ENCODE measurements at places on chromosomes 1 and 21.

DNA sequence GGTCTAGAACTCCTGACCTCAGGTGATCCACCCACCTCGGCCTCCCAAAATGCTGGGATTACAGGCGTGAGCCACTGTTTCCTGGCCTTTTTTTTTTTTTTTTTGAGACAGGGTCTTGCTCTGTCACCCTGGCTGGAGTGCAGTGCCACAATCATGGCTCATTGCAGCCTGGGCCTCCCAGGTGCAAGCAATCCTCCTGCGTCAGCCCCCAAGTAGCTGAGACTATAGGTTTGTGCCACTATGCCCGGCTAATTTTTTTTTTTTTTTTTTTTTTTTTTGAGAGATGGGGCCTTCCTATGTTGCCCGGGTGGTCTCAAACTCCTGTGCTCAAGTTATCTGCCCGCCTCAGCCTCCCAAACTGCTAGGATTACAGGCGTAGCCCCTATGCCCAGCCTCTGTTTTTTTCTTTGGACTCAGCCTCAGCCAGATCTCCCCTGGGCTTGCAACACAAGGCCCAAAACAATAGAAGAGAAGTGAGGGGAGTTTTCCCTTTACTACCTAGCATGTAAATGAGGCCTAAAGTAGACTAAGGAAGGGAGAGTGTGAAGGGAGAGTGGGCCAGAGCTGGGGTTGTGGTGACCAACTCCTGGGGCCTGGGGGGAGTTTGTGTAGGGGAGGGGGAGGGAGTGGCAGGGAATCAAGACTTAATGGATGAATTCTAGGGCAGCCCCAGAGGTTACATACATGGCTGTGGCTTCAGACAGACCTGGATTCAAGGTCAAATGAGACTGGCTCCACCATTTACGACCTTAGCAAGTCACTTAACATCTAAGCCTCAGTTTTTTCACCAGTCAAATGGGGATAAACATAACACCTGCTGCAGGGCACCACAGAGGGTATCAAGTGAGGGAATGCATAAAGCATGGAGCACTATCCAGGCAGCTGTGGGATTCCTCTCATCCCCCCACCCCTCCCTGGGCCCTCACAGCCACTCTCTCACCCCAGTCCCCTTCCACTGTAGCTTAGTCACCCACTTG is 1.6 kb upstream of the CD52 start:
- DNase-seq = no peak

DNA sequence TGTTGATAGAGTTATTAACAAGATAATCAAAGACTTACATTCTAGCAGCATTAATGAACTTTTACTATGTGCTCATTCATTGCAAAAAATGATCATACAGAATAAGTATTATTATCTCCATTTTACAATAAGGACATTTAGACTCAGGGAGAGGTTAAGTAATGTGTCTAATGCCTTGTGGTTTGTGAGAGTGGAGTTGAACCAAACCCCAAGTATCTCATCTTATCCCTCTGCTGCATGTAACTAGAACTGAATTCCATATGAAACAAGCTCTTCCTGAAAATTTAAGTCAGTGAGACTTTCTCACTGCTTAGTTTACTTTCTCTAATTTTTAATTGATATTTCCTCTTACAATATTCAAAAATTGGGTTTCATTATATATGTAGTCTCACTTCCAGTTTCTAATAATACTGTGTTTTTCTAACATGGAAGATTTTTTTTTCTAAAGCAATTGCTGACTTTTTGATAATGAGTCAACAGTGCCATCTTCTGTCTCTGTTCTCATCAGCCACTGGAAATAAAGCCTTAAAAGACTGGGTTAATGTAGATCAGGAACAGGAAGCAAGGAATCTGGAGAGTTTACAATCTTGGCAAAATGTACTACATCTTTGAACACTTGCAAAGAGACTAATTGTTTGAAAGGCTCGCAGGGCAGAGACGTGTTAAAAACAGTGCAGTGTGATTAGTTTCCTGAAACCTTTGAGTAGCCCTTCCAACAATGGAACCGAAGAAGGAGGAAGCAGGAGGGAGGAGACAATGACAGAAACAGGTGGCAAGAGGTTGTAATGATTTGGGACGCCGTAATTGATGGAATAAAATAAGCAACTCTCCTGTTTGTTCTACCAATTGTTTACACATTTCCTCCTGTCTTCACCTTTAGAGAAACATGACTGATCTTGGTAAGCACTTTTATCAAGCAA is 567.6 kb downstream of the MRPL39 start:
- DNase-seq = no peak

GRCh38 chr1:94522304-94522703 is 19.3 kb downstream of the F3 start:
- DNase-seq = peak; percentile 43

DNA sequence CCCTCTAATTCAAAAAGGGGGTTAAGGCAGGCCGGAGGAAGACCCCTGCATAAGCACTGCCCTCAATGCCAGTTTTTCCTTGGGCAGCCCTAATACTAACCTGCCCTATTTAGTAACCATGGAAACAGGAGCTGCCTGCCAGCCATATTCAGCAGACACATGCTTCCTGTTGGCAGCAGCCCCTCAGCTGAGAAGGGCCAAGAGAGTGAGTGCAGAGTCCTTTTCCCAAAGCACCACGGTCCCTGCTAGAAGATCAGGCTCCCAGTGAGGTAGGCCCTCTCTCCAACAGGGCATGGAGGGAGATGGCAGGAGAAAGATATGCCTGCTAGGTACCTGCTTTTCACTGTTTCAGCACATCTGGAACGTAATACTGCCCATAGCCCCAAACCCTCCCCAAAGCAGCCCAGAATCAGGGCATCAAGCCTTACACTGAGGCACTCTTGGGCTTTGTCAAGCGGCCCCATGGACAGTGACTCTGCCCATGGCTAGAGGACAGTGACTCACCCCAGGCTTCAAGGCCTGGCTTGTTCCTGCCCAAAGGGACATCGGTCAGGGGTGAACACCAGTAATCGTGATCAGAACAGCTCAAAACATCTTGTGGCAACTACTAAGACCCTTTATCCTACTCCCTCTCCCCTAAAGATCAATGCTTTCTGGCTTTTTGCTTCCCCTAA is 64.5 kb downstream of the BCAR3 start:
- no peak for DNase-seq

- no peak for DNase-seq
Measured at GRCh38 chr1:32989160-32990050, 24.8 kb upstream of the RNF19B start.

DNA sequence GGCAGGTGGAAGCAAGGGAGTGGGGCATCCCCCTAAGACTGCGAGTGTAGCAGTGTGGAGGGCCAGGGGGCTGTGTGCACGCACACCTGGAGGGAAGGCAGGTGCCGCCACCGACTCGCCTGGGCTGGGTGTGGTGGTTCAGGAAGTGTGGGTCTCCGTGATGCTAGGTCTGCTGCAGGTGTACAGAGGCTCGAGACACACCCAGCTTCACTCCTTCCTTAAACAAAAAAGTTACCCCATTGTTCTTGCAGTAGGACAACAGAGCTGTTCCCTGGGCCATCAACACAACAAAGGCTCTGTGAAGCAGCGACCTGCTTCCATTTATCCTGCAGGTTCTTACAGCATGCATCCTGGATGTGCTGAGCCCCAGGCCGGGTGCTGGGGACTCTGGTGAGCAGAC is 100.4 kb upstream of the TMEM51 start:
- no peak for DNase-seq

DNA sequence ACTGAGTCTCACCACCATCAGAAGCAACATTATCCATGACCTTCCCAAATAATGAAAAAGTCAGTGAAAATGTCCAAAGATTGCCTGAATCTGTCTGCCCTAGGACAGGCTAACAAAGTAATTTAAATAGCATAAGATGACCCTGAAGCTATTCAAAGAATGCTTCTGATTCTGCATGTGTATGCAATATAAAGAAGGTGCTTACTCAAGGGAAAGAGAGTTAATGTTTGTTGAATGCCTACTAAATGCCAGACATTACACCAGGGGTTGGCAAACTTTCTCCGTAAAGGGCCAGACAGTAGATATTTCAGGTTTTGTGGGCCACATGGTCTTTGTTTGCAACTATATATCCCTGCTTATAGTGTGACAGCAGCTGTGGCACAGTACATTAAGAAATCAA is 221.9 kb upstream of the DMRTA2 start:
- no peak for DNase-seq

Data from thymus (tissue), 14 donors.